ENCODE measurements at places on chromosomes 11 and 22. TPM values are rescaled to one million over a fixed set of nuclear protein-coding genes. Genes with fewer than 3 reads are reported as not detected.

DNA sequence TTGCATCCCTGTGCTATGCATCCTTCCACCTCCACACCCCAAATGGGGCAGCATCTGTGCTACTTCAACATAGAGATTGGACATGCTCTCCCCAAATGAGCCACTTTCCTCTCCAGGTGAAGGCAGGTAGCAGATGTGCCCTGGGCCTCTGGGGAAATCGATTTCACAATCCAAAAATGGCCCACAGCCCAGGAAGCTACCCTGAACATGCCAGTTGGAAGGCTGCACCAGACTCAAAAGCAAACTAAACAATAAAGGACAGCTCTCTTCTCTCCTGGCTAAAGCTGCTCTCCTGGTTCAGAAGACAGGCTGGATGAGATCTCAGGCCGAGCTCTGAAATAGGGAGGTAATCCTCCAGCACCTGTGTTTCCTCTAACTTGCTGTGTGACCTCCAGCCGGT, 19.7 kb downstream of the ISX start:
- no peaks in the 10 kb centered on the region for H3K36me3 ChIP-seq
- H3K27ac ChIP-seq, result no peak overlapping the region
- H3K4me3 ChIP-seq, result no peak overlapping the region
- H3K27me3 ChIP-seq, result peaks cover 6% of the 10 kb centered on the region
- H3K4me1 ChIP-seq, result no peaks in the 10 kb centered on the region

DNA sequence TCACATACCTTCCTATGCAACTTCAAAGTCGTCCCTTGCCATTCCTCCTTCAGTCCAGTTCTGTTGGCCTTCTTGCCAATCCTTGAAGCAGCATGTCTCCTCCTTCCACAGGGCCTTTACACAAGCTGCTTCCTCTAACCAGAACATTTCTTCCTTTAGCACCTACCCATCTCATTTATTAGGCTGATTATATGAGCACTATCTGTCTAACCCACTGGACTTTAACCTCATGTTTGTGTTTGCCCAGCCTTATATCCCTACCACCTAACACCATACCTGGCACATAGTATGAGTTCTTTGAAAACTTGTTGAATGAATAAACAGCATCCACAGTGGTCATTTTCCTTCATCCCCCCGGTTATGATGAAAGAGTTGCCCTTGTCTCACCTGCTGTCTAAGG, 154.4 kb downstream of the WNT11 start:
- no peak for DNase-seq
- H3K27me3 ChIP-seq, result no peaks in the 10 kb centered on the region
- no peaks in the 10 kb centered on the region for H3K4me1 ChIP-seq
- H3K4me3 ChIP-seq, result no peak overlapping the region

- H3K36me3 ChIP-seq, result no peaks in the 10 kb centered on the region
- H3K4me3 ChIP-seq, result no peak overlapping the region
- H3K27me3 ChIP-seq, result no peaks in the 10 kb centered on the region
- DNase-seq, result no peak
- no peak overlapping the region for H3K27ac ChIP-seq
Measured at GRCh38 chr11:83723999-83724398, 437.8 kb upstream of the CCDC90B start.

DNA sequence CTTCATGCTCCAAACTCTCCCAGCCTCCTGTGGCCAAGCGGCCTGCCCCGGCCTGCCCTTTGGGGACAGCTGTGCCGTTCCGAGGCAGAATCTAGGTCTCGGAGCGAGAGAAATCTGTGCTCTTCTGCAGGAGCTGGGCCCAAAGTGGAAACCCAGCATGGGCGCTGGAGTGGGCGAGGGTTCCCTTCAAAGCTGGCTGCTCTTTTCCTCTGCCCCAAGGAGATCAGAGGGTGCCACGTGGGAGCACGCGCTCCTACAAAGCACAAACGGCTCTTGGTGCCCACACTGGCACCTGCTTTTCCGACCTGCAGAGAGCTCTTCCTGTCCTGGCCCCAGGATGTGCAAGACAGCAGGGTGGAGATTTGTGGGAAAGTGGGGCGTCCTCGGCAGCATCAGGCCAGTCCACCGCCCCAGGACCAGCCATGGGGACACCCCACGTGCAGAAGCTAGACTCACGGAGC, 6.9 kb downstream of the OSBPL5 start:
- no peak for DNase-seq

GRCh38 chr11:115581871-115582639, 77.8 kb upstream of the CADM1 start:
- no peaks in the 10 kb centered on the region for H3K27me3 ChIP-seq
- H3K36me3 ChIP-seq, result no peaks in the 10 kb centered on the region
- DNase-seq, result no peak
- no peak overlapping the region for H3K4me3 ChIP-seq
- H3K27ac ChIP-seq, result no peak overlapping the region

GRCh38 chr11:31414338-31414737, 44.7 kb downstream of the DNAJC24 start:
- no peaks in the 10 kb centered on the region for H3K4me1 ChIP-seq
- H3K36me3 ChIP-seq, result no peaks in the 10 kb centered on the region
- DNase-seq, result no peak
- no peak overlapping the region for H3K27ac ChIP-seq

Gene LRRC32
- total RNA-seq, result 20.9 TPM

Gene MEI1
- 1.1 TPM for total RNA-seq

Gene H19
- total RNA-seq, result 22,690 TPM

Gene CNIH2
- total RNA-seq, result 2.4 TPM

Data from adrenal gland (tissue), 19 donors.